ENCODE measurements at places on chromosomes 2 and 18.

DNA sequence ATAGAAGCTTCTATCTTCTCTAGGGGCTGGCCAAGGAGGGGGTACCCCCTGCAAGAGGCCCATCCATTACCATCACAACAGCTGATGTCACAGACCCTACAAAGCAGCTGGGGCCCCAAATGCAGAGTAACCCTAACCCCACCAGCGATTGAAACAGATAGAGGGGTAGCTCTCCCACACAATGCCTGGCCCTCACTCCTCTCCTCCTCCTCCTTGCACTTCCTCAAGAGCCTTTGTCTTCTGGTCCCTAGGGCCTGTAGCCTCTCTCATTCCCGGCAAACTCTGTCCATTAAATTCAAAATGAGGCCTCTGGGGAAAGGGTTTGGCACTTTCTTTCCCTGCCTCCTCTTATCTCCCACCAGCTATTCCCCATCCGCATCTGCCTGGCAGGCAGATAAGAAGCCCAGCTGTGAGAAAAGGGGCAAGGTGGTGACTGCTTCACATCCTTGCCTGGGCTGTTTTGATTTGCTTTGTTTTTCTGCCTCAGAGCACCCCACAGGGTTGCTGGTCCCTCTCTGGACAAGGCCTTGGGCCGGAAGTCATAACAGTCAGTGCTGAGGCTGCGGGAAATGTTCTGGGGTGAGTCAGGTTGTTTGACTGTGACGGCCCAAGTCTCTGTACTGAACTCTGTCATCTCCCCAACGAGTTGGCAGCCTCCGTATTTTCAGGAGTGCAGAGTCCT is 26.1 kb upstream of the CYP26B1 start:
- no peak for DNase-seq

- DNase-seq, result no peak
Observed at GRCh38 chr2:189411860-189412259, 29.4 kb upstream of the WDR75 start.

GRCh38 chr2:65311596-65311995 is 84.0 kb downstream of the ACTR2 start:
- no peak for DNase-seq

DNA sequence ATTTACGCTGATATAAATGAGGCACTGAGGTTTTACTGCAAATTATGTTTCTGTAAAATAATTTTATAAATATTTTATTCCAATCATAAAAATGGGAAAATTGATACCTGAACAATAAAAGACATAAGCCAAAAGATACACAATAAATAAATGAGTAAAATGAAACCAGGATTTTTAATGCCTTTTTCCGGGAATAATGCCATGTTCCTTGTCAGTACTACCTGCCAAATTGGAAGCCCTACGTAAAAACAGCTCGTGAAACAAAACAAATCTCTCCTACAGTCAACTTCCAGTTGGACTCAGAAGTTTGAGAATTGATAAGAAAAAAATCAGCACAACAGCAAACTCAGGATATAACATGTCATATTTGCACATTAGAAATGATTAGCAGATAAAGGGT is 18.0 kb downstream of the GALNT3 start:
- DNase-seq, result no peak

DNA sequence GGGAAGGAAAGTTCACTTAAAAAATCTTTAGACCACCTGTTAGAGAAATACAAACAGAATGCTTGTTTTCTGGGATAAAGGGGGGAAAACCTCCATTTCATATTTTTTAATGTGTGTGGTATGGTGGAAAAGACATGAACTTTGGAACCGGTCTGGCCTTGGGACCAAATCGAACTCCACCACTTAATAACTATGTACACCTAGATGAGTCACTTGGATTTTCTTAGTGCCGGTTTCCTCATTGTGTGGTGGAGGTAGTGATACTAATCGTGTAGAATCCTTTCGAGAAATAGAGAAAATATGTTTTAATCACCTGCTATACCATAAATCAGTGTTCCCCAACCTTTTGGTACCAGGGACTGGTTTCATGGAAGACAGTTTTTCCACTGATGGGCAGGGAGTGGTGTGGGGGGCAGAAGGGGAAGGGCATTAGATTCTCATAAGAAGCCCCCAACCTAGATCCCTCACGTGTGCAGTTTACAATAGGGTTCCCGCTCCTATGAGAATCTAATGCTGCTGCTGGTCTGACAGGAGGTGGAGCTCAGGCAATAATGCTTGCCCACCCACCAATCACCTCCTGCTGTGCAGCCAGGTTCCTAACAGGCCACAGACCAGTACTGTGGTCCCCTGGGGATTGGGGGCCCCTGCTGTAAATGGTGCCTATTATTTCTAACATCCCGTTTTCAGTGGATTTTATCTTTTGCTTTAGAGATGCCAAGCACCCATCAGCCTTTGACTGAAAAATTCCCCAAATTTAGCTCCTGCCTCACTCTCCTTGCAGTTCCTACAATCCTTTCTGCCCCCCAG is 308.8 kb downstream of the PRKCE start:
- DNase-seq, result no peak
